ENCODE measurements at places on chromosomes 6 and 20.

DNA sequence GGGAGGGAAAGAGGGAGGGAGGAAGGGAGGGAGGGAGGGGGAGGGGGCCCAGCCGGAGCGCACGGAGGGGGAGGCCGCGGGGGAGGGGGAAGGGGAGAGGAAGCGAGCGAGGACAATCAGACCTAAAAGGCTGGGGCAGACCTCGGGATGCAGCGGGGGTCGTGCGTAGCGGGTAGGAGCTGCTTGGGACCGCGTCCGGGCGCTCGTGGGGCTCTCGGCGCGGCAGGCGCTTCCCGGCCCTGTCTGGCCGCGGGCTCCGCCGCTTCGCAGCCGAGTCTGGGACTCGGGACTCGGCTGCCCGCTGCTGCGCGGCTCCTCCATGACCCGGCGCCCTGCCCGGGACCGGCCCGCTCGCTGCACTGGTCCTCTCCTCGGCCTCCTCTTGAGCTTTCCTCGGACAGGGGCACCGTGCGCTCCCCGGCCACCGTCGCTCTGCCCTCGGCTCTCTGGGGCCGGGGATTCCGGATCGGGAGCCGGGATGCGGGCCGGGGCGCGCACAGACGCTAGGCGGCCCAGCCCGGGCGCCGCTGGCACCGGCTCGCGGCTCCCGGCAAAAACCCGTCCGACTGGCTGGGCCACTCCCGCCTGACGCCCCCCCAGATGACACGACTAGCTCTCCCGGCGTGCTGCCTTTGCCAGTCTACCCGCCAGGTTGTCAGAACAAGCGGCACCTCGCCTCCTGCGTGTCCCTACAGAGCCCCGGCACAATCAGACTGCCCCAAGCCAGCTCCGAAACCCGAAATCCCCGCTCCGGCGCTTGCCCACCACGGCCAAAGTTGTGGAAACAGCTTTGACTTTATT lies 2.2 kb downstream of the TFAP2A start:
- no peak for DNase-seq

- DNase-seq, result no peak
Measured at GRCh38 chr6:4486568-4487315, 289.5 kb upstream of the CDYL start.

DNA sequence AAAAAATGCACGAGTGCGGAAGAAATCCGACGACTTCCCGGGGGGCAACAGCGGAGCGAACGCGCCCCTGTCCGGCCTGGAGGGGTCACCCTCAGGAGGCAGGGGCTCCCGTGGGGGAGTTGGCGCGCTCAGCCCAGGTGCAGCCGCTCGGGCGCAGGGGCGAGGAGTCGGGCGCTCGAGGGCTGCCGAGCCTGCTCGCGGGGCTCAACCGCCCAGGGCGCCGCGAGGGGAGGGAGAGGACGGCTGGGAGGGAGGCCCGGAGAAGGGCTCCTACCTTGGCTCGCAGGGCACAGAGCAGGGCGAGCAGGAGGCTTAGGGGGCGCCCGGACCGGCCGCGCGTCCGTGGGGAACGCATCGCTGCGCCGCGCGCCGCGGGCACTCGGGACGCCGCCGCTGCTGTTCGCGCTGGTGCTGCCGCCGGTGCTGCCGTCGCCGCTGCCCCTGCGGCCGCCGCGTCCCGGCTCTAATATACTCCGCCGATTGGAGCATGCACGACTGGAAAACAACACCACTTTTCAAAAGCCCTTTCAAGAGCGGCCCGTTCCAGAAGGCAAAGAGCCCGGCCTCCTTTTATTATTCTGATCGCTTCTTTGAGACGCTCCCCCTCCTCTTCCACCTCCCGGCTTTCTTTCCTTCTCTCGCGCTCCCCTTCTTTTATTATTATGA lies 490 bp downstream of the JAG1 start:
- no peak for DNase-seq

GRCh38 chr6:73639040-73639439 lies 14.8 kb downstream of the SLC17A5 start:
- DNase-seq, result no peak

DNA sequence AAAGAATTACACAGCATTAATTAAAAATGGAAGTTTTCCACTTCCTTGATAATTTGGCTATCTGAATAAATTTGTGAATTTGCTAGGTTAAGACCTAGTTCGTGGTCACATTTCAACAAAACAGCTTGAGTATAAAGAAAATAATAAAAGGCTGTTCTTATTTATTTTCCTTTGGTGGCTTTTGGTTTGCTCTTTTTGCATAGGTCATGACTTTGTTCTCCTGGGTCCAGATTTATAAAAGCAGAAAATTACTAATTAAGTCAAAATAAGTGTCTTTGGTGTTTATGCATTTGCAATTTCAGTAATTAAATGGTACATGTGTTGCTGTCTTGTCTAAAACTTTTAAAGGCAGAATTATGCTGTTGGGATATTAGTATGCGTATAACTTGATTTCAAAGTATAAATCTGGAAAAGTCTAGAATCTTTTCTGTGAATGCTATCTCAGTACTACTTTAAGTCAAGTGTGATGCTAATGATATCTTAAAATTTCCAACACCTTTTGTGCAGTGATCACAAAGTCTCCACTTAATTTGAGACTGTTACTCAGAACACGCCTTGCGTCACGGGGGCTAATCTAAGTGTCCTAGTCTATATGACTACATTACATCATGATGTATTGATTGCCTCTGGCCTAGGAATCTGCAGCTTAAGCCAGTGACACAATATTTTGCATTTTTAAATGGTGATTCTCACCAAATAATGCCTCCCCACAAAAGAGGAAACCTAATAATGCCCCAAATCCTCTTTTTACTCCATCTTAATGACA lies 41.0 kb downstream of the GNAS start:
- no peak for DNase-seq

DNA sequence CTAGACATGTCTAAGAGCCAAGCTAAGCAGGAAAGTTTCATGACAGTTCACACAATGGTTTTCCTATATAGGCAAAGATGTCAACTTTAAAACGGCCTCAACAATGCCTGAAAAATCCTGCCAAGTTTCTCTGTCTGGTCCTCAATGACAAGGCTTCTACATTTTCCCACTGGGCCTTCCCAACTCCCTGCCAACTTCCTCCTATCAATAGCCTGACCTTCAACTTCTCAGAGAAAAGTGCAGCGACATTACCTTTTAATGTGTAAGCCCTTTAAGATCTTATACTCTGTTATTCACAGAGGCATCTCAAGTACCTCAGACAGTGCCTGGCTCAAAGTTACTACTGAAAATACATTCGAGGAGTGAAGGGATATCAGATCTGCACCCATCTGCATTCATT lies 56.2 kb upstream of the BTBD3 start:
- DNase-seq, result no peak

GRCh38 chr6:21000331-21000801 lies 466.1 kb downstream of the CDKAL1 start:
- DNase-seq, result no peak

- no peak for DNase-seq
Measured at GRCh38 chr20:13336308-13337089, 115.4 kb downstream of the ISM1 start.

DNA sequence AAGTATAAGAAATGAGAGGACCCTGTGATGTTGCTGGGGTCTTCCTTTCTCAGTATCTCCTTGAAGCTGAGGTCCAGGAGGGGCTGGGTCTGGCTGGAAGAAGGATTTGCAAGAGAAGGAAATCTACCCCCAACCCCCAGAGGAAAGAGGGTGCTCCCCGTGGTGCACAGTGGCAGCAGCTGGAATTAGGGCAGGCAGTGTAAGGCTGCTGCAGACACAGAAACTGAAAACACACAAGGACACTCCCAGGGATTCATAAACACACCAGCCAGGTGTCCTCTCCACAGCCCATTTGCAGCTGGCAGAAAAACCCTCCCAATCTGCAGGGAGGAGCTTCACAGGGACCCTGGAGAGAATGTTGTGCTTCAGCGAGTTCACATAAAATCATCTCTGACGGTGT lies 297.2 kb downstream of the CDH26 start:
- DNase-seq, result no peak

DNA sequence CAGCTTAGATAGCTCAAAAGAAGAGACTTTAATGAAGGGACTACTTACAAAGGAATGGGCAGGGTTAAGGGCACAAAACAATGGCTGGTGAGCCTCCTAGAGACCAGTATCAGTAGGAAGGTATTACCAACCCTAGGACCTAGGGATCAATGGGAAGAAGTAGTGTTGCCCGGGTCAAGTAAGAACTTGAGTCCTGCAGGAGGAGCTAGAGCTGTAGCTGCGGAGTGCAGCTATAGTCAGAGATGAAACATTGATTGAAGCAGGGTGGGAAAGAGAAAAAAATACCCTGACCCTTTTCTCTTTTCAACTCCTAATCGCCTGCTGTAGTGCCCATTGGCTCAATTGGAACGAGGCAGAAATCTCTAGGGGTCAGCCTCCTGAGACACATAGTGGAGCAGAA lies 144.0 kb downstream of the FLRT3 start:
- no peak for DNase-seq

GRCh38 chr6:158761746-158762145 lies 57.4 kb downstream of the EZR start:
- DNase-seq, result no peak

DNA sequence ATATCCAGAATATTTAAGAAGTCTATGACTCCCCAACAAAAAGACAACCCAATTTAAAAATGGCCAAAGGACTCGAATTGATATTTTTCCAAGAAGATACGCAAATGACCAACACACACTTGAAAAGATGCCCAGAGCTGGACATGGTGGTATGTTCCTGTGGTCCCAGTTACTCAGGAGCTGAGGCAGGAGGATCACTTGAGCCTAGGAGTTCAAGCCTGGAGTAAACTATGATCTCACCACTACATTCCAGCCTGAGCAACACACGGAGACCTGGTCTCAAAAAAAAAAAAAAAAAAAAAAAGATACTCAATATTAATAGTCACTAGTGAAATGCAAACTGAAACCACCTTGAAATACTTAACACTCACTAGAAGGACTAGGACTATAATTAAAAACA lies 12.2 kb upstream of the ARMC2 start:
- DNase-seq, result no peak

GRCh38 chr20:24814556-24815195 lies 134.4 kb upstream of the CST7 start:
- no peak for DNase-seq
